ENCODE measurements at places on chromosomes 1 and 21. TPM values are rescaled to one million over a fixed set of nuclear protein-coding genes. Genes with fewer than 3 reads are reported as not detected.

- H3K36me3 ChIP-seq = no peaks in the 10 kb centered on the region
- DNase-seq = peak; percentile 47
These were observed 185.2 kb upstream of the TMEM51 start for GRCh38 chr1:14968251-14968851.

DNA sequence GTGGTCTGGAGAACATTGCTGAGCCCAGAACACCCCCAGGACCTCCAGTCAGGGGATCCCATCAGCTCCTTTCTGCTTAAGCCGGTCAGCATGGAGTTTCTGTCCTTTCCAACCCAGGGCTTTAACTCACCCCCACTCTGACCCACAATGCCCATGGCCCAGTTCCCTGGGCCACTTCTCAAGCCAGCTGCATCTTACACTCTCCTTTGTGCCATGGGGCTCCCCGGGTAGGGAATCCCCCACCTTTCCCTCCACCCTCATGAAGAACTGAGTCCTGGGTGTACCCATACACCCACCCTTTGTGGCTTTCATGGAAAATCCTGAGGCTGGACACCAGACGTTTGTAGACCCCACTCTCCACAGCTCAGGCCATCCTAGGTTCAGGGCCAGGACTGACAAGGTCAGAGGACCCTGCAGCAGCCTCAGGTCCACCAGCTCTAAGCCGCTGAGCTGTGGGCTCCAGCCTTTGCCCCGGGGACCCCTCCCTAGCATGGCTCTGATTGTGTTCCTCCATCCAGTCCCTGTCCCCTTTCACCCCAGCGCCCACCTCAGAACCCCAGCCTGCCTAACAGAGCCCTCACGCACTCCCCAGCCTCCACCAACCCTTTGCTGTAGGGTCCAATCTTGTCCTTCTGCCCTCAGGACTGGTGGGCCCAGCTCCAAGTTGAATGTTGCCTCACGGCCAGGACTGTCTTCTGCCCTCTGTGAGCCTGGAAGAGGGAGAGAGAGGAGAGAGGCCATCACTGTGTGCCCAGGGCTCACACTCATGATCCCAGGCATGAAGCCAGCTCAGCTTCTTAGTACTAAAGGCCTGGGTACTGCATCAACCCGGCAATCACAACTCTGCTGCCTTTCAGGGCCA, 394.8 kb downstream of the MATN1 start:
- DNase-seq = no peak
- no peaks in the 10 kb centered on the region for H3K4me1 ChIP-seq
- no peaks in the 10 kb centered on the region for H3K27me3 ChIP-seq
- no peaks in the 10 kb centered on the region for H3K36me3 ChIP-seq
- H3K4me3 ChIP-seq = no peak overlapping the region

DNA sequence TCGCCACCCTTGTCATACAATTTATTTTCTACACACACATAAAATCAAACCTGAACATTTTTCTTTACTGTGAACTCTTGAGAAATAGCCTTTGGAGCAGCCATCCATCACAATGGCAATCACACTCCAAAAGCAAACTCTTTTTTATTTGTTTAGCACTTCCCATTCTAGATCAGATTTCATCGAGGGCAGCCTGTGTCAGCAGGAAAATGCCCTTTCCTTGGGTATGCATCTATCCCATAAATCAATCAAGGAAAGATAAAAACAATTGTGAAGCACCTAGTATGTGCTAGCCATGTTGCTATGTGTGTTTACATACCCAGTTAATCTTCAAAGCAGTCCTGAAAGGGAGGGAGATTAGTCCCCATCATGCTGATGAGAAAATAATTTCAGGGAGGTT, 484.1 kb upstream of the USP24 start:
- H3K27me3 ChIP-seq = no peaks in the 10 kb centered on the region
- no peaks in the 10 kb centered on the region for H3K36me3 ChIP-seq
- peaks cover 5% of the 10 kb centered on the region for H3K4me1 ChIP-seq
- H3K27ac ChIP-seq = no peak overlapping the region

DNA sequence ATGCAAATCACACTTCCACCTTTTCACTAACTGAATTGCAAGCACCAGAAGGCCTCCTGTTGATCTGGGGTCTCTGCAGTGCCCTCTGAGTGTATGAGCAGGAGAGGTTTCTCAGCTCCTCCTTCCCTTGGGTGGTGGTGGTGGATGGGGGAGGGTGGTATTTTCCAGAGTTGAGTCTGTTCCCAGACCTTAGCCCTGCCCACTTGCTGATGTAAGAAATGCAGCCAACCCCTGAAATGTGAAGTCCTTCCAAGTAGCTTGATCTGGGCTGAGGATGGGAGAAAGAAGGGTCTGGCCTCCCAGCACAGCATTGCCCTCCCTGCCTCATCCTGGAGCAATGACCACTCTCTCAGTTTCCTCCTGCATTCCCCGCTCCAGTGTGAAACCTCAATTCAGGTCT, 6.3 kb upstream of the FOXD2 start:
- H3K4me1 ChIP-seq = peaks cover 17% of the 10 kb centered on the region
- no peak overlapping the region for H3K27ac ChIP-seq
- H3K4me3 ChIP-seq = no peak overlapping the region
- H3K27me3 ChIP-seq = peaks cover 84% of the 10 kb centered on the region
- no peaks in the 10 kb centered on the region for H3K36me3 ChIP-seq
- no peak for DNase-seq

DNA sequence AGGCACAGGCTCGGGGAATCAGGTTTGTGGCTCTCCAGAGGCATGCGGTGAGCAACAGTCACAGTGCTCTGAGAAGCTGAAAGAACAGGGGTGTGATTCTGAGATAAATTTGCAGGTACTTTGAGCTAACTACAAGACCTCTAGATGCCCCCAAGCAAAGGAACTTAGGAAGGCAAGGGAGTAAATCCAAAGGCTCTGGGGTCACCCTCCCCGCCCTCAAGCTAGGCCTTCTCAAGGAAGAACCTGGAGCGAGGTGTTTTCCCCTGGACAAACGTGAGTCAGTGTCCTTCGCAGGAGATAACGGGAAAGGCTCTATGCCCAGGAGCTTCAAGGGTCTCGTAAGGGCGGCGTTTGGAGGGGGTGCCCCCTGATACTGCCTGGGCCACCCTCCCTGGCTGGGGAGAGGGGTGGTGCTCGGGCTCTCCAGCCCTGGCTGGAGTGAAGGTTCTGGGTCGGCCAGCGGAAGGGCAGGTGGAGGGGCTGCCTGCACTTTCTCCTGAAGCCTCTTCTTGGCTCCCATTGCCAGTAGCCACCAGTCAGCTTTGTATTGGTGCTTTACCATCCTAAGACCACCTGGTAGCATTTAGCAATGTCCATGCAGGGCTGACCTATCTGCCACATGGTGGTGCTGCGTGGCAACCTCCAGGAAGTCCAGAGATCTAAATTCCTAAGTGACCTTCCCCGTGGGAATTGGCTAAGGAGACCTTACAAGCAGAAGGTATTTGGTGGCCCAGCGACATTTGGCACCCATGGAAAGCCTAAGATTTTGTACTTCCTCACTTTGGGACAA, 44.0 kb downstream of the GPR161 start:
- no peak overlapping the region for H3K4me3 ChIP-seq
- no peaks in the 10 kb centered on the region for H3K4me1 ChIP-seq
- no peaks in the 10 kb centered on the region for H3K36me3 ChIP-seq
- no peak for DNase-seq
- no peak overlapping the region for H3K27ac ChIP-seq
- no peaks in the 10 kb centered on the region for H3K27me3 ChIP-seq

DNA sequence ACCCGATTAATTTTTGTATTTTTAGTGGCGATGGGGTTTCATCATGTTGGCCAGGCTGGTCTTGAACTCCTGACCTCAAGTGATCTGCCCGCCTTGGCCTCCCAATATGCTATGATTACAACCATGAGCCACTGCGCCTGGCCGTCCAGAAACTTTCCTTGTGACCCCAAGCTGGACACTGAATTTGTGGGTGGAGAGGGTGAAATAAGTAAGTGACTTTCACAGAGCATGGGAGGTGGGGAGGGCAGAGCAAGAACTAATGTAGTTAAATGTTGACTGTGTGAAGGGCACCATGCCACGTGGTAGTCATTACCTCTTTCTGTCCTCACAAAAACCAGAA, 2.7 kb upstream of the UTP11 start:
- no peak for DNase-seq
- no peak overlapping the region for H3K27ac ChIP-seq
- H3K27me3 ChIP-seq = no peaks in the 10 kb centered on the region
- no peak overlapping the region for H3K4me3 ChIP-seq
- H3K36me3 ChIP-seq = no peaks in the 10 kb centered on the region

Gene SLC9C2
- 0.77 TPM for total RNA-seq

- H3K27me3 ChIP-seq = no peaks in the 10 kb centered on the region
- peaks cover 30% of the 10 kb centered on the region for H3K4me1 ChIP-seq
- no peak overlapping the region for H3K4me3 ChIP-seq
- H3K36me3 ChIP-seq = no peaks in the 10 kb centered on the region
These were observed 2.7 kb downstream of the PRMT2 start for GRCh38 chr21:46637952-46638746.

DNA sequence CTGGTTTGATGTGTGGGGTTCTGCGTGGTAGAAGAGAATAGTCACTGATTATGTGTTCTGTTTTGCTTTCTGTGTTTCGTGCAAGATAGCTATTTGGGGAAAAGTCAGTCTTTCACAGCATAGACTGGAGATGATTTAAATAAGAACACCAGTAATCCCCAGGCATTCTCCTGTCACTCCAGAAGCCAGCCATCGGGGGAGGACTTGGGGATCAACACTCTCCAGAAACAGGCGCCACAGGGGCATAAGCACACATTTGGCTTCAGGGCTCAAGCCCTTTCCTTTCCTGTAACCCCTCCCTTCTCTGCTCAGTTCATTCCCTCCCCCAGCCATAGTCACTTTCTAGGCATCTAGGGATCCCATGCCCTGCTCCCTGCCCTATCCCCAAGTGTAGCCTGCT, 97.3 kb upstream of the BEND5 start:
- no peaks in the 10 kb centered on the region for H3K36me3 ChIP-seq
- H3K27me3 ChIP-seq = no peaks in the 10 kb centered on the region
- H3K4me3 ChIP-seq = no peak overlapping the region
- H3K4me1 ChIP-seq = no peaks in the 10 kb centered on the region
- H3K27ac ChIP-seq = no peak overlapping the region

DNA sequence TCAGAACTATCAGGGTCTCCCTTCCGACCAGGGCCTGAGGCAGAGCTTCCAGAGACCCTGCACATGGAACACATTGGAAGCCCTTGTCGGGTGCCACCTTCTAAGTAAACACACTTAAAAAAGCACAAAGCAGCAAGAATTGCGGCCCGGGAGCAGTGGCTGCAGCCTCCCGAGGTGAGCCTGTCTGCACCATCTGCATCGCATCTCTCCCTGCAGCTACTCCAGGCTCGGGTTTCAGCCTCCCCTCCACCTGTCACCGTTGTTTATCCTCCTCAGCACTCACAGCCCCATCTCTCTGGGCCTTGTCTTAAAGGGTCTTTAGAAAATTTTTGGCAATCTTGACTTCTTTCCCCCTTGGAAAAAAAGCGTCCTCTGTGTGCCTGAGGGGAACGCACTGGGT, 95.1 kb upstream of the ARHGEF16 start:
- no peak overlapping the region for H3K27ac ChIP-seq
- H3K4me1 ChIP-seq = peaks cover 29% of the 10 kb centered on the region
- DNase-seq = no peak
- no peaks in the 10 kb centered on the region for H3K36me3 ChIP-seq

Gene CCDC30
- total RNA-seq = 1.8 TPM

DNA sequence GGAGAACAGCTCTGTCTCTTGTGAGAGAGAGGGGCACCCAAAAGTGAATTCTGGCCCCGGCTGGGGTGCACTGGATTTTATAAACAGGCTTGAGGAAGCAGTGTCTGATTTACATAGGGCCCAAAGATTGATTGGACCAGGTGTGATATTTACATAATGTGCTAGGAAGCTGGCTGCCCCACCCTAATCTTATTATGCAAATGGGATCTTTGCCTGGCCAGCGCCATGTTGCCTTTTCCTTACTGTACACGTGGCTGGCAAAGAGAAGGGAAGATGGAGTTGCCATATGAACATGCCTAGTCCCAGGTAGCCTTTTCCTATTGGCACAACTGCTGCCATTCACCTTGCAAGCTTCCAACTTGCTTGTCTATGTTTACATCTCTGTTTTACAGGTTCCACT, 29.0 kb upstream of the CFHR4 start:
- no peak for DNase-seq
- no peak overlapping the region for H3K27ac ChIP-seq
- no peaks in the 10 kb centered on the region for H3K4me1 ChIP-seq
- no peaks in the 10 kb centered on the region for H3K36me3 ChIP-seq

DNA sequence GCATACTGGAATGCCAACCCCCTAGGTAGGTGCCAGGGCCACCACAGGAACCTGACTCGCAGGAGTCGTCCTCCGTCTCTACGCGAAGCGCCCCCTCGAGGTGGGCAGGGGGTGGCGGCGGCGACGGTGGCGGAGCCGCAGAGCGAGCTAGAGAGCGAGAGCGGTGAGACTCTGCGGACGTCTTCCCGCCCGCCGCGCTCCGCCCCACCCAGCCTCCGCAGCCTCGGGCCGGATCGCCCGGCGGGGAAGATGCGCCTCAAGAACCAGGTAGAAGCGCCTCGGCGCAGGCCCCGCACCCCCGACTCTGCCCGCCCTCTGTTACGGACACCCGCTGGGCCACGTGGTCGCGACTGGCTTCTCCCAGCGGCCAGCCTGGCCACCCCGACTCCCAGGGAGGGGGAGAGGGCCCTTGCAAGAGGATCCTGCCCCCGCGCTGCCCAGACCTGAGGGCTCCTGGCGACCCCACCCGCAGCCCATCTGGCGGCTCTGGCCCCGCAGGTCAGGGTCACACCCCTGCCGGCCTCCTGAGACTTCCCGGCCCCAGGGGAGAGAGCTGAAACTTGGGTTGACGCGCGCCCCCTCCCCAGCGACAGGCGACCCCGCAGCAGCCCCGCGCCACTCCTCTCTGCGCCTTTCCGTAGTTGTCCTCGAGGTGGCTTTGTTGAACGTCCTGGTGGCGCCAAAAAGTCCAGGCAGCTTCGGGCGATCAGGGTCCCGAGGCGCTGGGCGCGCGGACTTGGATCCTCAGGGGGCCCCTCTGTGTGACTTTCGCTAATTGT, 24.4 kb upstream of the AGBL4 start:
- no peak overlapping the region for H3K27ac ChIP-seq
- no peaks in the 10 kb centered on the region for H3K36me3 ChIP-seq
- H3K27me3 ChIP-seq = no peaks in the 10 kb centered on the region
- H3K4me3 ChIP-seq = no peak overlapping the region
- DNase-seq = no peak

- no peaks in the 10 kb centered on the region for H3K27me3 ChIP-seq
- H3K27ac ChIP-seq = no peak overlapping the region
- H3K4me3 ChIP-seq = no peak overlapping the region
- no peaks in the 10 kb centered on the region for H3K36me3 ChIP-seq
These were observed 563.9 kb upstream of the NR5A2 start for GRCh38 chr1:199463521-199464127.

DNA sequence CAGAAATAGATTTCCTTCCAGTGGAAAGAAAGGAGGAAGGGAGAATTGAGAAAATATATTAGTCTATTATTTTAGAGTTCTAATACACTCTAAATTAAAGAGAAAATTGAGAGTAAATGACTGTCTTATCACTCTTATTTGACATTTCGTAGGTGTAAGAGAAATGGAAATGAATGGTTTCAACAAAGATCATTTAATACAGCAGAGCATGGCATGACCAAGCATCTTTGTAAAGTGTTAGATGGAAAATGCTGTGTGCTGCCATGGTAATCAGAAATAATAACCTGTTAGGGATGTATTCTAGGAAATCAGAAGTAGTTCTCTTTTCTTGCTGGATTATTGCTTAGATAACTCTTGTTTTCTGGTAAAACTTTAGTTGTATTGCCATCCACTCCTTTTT, 90.9 kb downstream of the GIPC2 start:
- no peaks in the 10 kb centered on the region for H3K36me3 ChIP-seq
- no peaks in the 10 kb centered on the region for H3K4me1 ChIP-seq
- H3K27ac ChIP-seq = no peak overlapping the region
